HepG2 (cell line): ENCODE measurements at places on chromosomes 12 and 14. TPM values are rescaled to one million over a fixed set of nuclear protein-coding genes. Genes with fewer than 3 reads are reported as not detected.

GRCh38 chr14:31955936-31956579, 121.0 kb upstream of the ARHGAP5 start:
- DNase-seq = no peak

- DNase-seq = no peak
Observed at GRCh38 chr12:76713986-76714385, 49.9 kb upstream of the ZDHHC17 start.

DNA sequence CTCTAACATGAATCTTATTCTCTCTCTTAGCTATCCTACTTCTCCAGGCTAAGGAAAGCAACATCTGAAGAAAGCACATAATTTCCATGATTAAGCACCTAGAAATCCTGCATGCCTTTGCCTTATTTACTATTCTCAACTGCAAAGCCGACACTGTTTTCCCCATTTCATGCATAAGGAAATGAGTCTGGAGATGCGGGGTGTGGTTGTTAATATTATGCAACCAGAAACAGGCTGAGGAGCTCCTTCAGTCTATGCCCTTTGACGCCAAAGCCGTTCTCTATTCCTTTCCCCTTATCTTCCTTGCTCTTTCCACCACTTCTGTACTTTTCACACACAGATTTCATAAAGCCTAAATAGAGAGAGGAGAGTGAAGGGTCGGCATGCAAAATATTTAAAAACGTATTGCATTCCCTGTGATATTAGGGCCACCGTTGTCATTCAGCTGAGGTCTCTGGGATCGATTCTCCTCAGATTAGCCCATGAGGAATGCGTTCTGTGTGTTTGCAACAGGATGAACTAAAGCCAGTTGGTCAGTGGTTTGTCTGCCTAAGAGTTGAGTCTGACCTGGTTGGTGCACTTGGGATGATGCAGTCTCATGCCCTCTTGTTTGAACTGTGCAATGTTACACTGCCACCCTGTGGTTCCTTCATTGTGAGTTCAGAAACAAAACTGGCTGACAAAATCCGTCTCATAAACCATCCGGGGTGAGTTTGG, 53.1 kb upstream of the PLEKHG7 start:
- peak; percentile 59 for DNase-seq

- DNase-seq = no peak
Observed at GRCh38 chr12:92759634-92760268, 57.0 kb downstream of the PLEKHG7 start.

GRCh38 chr14:68124979-68125731, 305.6 kb downstream of the RAD51B start:
- DNase-seq = peak; percentile 20

- DNase-seq = no peak
Observed at GRCh38 chr14:74308695-74309094, 6.0 kb upstream of the ABCD4 start.

DNA sequence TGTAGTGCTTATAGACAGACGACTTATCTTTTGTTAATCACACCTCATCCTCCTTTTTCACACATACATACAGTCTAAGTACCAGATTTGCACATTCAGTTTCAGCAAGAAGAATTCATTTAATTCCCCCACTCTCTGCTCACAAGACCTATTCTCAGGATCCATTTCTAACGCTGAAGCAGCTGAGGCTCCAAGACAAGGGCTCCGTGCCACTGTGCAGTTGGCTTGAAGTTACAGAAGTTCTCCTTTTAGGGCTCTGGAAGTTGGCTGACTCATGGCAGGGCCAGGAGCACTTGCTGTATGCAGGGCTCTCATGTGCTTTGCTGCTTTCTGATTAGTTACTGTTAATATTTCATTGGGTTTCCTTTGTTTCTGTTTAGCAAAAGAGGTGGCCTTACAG, 1566.9 kb upstream of the TMEM132C start:
- no peak for DNase-seq

DNA sequence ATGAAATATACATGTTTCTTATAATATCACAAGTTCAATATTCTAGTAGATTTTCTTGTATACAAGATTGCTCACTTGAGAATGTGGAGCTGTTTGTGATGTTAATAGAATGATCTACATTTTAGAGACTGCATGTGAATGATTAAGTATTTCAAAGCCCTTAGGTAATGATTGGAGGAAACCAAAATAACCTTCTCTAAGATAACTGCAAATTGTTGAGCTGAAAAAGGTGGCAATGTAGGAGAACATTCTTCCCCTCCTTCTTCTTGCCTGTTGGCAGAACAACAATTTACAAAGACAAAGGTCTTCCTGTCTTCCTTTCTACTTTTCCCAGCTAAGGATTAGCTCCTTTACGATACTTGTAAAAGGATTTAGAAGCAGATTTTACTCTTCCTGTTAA, 2.0 kb upstream of the CLEC6A start:
- no peak for DNase-seq

DNA sequence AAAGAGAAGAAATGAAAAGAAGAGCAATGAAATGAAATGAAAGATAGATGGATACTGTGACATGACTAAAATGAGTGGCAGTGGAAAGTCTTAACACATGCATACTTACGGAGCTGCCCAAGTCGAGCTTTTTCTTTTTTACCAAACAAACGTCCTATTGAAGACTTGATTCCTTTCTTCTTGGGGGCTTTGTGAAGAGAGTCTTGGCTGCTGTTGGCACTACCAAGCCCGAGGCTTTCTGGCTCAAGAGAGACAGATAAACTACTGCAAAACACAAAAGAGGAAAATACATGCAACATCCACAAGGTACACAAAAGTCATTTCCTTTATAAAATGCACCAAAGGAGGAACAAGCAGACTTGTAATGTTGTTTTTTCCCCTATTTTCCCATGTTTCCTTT, 261.2 kb downstream of the ACSS3 start:
- DNase-seq = no peak

DNA sequence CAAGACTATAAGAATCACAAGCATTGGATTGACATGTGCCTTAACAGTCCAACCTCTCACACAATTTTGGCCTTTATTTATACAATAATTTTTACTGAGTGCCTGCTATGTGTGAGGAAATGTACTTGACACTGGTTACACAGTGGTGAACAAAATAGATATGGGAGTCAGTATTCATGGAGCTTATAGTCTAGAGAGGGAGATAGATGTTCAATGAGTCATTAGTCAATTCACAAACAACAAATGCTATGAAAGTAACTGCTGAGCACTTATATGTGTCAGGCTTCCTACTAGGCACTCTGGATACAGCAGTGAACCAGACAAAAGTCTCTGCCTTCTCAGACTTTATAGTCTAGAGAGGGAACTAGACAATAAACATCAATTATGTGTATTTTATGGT, 3.7 kb downstream of the CFAP54 start:
- no peak for DNase-seq

- peak; percentile 82 for DNase-seq
Observed at GRCh38 chr12:56079723-56080555, at the start of gene ERBB3. TSS of gene ERBB3 (plus strand) at chr12:56080165. CDS start at chr12:56080301, 136 bp downstream.

- peak; percentile 8 for DNase-seq
Observed at GRCh38 chr14:101557811-101558738, 3.2 kb upstream of the DIO3 start.

GRCh38 chr12:79925492-79925891, 9.4 kb downstream of the PPP1R12A start:
- DNase-seq = no peak

- no peak for DNase-seq
Observed at GRCh38 chr14:27256805-27257204, 659.0 kb upstream of the NOVA1 start.

DNA sequence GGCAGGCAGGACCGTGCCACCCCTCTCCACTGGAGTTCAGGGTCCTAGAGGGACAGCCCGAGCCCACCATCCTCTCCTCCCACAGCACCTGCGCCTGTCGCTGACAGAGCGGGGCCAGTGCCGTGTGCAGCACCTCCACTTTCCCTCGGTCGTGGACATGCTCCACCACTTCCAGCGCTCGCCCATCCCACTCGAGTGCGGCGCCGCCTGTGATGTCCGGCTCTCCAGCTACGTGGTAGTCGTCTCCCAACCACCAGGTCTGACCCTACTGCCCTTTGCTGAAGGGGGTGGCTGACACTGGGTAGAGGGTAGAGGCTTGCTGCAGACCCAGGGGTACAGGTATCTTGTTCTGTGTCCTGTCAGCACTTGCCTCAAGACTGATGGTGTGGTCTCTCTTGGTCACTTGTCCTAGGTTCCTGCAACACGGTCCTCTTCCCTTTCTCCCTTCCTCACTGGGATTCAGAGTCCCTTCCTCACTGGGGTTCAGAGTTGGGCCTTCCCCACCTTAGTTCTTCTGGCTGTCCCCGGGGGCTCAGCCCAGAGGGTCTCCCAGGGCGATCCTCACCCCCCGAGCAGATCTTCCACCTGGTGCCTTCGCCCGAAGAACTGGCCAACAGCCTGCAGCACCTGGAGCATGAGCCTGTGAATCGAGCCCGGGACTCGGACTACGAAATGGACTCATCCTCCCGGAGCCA, 42.0 kb downstream of the SH2B3 start:
- no peak for DNase-seq

GRCh38 chr12:48758737-48759136, 30.2 kb downstream of the ADCY6 start:
- no peak for DNase-seq

GRCh38 chr12:65879878-65880277, 55.6 kb downstream of the HMGA2 start:
- DNase-seq = no peak

DNA sequence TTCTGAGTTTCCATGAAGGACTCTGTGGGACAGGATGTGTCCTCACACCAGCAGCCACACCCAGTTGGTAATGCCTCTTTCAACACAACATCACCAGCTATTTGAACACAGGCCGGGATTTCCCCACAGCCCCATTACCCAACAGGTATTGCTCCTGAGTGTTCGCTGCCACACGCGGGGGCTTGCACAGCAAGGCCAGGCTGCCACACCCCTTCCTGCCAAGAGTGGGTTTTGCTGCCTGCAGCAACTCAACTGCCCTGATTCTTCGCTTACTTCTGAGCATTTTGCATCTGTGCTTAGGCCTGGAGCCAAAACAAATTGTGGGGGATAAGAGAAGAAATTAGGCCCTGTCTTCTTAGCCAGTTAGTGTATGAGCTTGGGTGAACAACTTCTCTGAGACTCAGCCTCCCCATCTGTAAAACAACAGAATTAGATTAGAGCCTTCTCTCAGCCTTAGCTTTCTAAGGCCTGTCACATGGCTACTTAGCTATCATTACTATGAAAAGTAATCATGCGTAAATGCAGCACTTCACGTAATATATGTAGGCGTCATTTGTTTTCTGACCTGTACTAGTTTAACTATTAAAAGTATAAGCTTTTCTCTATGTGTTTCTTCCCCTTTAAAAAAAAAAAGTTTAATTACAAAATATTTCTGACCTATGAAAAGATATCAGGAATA, 20.0 kb downstream of the CKAP4 start:
- DNase-seq = peak; percentile 47

Gene IFNG-AS1
- not detected in 2 replicates for total RNA-seq

Gene KLRB1
- not detected in 2 replicates for total RNA-seq

Gene CLEC6A
- not detected in 2 replicates for total RNA-seq

Gene RNASE3
- not detected in 2 replicates for total RNA-seq

Gene SNAPC1
- 8.4 and 8.5 TPM in 2 replicates for total RNA-seq

Gene HCAR2
- 0.09 TPM in 1 of 2 replicates, not detected in the other for total RNA-seq

Gene PTPN21
- total RNA-seq = 3.3 and 3.7 TPM in 2 replicates
